Smooth muscle cell of the brain vasculature (primary cell): ENCODE measurements at places on chromosomes 2 and 18.

GRCh38 chr2:105747991-105748390 is 3.3 kb downstream of the NCK2 start:
- no peak for DNase-seq

DNA sequence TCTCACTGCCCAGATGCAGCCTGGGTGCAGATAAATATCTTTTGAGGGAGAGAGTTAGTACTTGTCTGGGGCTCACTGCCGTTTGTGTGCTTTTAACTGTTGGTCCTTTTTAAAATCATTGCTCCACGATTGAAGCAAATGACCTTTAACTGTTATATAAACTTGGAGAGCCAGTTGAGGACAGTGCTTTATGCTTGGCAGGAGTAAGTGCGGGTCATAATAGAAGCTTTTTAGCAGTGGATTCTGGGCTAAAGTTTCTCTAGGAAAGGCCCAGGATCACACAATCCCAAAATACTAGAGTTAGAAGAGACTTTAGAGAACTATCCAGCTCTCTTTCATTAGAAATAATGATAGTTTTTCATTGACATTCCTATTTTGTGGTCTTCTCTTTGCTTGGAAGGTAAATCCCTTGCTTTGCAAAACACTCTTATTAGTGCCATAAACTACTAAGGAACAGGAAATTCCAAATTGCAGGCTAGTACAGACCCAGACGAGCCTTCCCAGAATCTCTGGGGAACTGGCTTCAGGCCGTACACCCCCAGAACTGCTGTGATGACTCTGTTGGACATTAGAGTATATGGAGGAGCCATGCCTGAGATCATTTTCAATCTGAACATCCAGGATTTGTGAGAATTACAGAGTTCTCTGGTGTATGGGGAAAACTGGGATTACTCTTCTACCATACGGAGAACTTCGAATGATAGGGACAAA is 19.1 kb downstream of the LIMS1 start:
- DNase-seq: no peak

- no peak for DNase-seq
These were observed 78.9 kb upstream of the YWHAQ start for GRCh38 chr2:9709539-9710285.

- no peak for DNase-seq
These were observed 57.5 kb upstream of the ATL2 start for GRCh38 chr2:38434595-38434994.

DNA sequence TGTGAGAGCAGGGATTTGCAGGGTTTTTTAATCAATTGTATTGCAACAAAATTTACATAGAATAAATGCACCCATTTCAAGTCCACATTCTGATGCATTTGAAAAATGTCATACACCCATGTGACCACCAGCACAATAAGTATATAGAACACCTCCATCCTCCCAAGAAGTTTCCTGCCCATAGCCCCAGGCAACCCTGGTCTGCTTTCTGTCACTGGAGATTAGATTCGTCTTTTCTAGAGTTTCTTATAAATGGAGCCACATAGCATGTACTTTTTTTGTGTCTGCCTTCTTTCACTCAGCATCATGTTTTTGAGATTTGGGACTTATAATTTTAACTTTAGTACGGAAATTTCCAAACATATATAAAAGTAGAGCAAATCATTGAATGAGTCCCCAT is 127.2 kb upstream of the EPAS1 start:
- no peak for DNase-seq

DNA sequence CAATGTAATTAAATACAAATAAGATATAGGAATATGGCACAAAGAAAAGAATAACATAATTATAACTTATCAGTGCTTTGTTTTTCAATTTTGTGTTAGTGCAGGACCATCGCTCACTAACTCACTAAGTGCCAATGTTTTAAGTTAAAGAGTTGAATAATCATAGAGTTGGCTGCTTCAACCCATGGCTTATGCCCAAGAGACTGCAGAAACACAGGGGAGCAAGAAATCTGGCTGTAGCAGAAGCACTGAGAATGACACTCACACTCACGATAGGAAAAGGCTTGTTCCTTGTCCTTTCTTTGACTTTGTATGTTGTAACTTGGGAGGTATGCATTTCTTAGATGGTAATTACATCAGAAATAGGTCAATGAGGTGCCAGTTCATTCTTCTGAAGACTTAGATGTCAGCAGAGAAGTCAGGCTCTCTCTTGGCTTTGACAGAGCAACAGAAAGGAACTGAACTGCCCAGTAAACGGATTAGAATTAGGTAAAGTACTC is 852.2 kb downstream of the LRRTM4 start:
- DNase-seq: no peak

DNA sequence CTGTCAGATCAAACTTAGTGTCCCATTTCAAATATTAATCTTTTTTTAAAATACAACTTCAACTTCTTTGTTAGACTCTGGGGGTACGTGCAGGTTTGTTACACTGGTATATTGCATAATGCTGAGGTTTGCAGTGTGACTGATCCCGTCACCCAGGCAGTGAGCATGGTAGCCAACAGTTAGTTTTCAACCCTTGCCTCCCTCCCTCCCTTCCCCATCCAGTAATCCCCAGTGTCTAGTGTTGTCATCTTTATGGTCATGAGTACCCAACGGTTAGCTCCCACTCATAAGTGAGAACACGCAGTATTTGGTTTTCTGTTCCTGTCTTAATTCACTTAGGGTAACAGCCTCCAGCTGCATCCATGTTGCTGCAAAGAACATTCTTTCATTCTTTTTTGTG is 23.9 kb downstream of the NOL10 start:
- no peak for DNase-seq

GRCh38 chr2:195612611-195613495 is 44.2 kb upstream of the SLC39A10 start:
- no peak for DNase-seq

DNA sequence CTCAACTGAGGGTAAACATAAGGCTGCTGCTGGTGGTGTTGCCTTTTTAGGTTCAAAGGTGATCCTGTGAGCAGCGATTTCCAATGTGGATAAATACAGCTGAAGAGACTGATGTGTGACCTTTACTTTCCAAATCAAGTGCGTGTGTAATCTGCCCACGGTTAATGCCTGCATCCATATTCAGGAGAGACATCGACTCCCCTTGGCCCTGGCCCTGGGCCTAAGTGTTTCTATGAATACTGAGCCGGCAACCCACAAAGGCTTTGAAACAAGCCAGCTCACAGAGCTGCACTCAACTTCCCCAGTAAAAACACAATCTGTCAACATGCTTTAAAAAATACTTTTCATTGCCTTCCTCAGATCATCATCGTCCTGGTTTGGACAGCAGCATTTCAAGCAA is 1026.6 kb downstream of the TMEM182 start:
- DNase-seq: no peak

DNA sequence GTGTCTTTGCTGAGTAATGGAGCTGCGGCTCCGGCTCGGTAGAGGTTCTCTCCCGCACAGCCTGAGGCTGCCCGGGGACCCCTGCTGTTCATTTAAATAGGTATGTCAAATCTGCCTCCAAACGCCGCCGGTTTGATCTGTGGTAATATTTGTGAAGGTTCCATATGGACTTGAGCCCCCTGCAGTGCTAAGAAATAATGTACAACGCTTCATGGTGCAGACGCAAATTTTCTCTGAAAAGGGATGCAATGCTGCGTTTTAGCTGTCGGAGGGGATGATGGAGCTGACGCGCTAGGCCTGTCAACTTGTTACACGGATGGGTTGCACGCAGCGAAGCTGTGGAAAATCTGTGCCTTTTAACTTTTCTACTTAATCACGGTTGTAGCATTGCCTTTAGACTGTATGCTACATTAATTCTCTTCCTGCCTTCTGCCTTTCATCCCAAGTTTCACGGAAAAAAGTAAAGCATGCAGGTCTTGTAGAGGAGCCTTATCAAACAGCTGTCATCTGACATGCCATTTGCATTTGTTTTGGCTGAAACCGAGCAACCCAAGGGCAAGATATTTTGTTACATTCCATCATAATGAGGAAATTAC is 43.2 kb downstream of the MRPS9 start:
- no peak for DNase-seq

DNA sequence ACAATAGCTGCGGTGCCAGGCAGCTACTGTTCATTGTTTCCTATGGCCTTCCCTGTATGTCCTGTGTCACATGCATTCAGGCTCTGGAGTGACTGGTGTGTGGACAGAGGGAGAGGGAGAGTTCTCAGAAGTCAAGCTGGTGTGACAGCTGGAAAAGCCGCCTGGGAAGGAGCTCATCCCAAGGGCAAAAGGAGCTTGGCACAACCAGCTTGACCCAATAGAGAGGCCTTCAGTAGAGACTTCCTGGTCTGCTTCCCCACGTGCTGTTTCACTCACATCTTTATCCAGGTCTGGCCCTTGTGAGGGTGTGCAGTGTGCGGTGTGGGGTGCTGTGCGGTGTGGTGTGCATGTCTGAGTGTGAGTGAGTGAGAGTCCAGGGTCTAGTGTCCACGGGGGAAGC is 11.1 kb upstream of the NT5DC4 start:
- DNase-seq: no peak

GRCh38 chr2:187446711-187447110 is 1.3 kb downstream of the CALCRL start:
- DNase-seq: no peak

DNA sequence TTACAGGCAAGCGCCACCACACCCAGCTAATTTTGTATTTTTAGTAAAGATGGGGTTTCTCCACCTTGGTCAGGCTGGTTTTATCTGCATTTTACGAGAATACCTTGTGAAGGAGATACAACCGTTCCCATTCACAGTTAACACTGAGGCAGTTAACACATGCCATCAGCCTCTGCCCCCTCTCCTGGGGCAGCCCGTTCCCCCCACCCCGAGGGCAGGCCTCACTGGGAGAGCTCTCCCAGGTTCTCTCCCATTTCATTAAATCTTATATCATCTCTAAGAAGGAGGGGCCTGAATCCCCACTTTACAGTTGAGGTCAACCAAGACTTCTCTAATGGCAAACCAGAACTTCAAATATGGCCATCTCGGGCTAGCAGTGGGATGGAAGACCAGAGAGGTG is 95.0 kb upstream of the ST3GAL5 start:
- DNase-seq: no peak

DNA sequence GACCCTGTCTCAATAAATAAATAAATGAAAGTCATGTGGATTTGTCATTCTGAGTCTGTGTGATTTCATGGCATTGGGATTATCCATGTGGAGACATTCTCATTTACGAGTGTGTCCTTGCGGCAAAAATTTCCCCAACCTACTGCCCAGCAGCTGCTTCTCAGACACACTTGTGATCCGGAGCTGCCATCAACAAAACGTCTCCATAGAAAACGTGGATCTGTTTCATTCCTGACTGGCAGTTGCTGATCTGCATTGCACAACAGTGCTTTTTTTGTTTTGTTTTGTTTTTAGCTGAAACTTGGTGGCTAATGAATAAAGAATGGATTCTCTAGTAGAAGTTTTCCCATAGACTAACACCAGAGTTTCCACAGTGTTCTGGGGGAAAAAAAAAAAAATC is 74.7 kb downstream of the TGIF1 start:
- DNase-seq: no peak
